Heart right ventricle (tissue), 16 donors: ENCODE measurements at places on chromosomes 7 and 10. TPM values are rescaled to one million over a fixed set of nuclear protein-coding genes. Genes with fewer than 3 reads are reported as not detected.

GRCh38 chr7:116439841-116440549, 59.5 kb upstream of the CAV2 start:
- H3K4me1 ChIP-seq: peaks cover 24% of the 10 kb centered on the region
- DNase-seq: no peak
- no peaks in the 10 kb centered on the region for H3K36me3 ChIP-seq

- H3K4me1 ChIP-seq: no peaks in the 10 kb centered on the region
- DNase-seq: no peak
- no peak overlapping the region for H3K4me3 ChIP-seq
- no peaks in the 10 kb centered on the region for H3K27me3 ChIP-seq
- H3K27ac ChIP-seq: no peak overlapping the region
- no peaks in the 10 kb centered on the region for H3K36me3 ChIP-seq
Observed at GRCh38 chr7:112635742-112636141, 154.5 kb downstream of the TMEM168 start.

TFR2 gene
- 0.57 TPM for total RNA-seq

GRCh38 chr10:81315026-81315425, 560.0 kb upstream of the NRG3 start:
- no peak overlapping the region for H3K27ac ChIP-seq
- DNase-seq: no peak
- no peaks in the 10 kb centered on the region for H3K4me1 ChIP-seq
- no peaks in the 10 kb centered on the region for H3K27me3 ChIP-seq
- no peaks in the 10 kb centered on the region for H3K36me3 ChIP-seq

- no peaks in the 10 kb centered on the region for H3K27me3 ChIP-seq
- DNase-seq: no peak
- no peak overlapping the region for H3K4me3 ChIP-seq
- H3K27ac ChIP-seq: no peak overlapping the region
- H3K36me3 ChIP-seq: no peaks in the 10 kb centered on the region
Observed at GRCh38 chr7:158362001-158362400, 225.6 kb downstream of the PTPRN2 start.

GRCh38 chr7:92994901-92995300, 122.9 kb downstream of the SAMD9 start:
- no peak overlapping the region for H3K4me3 ChIP-seq
- no peak for DNase-seq
- no peaks in the 10 kb centered on the region for H3K27me3 ChIP-seq
- H3K36me3 ChIP-seq: no peaks in the 10 kb centered on the region
- no peaks in the 10 kb centered on the region for H3K4me1 ChIP-seq

SERPINE1 gene
- 2.0 TPM for total RNA-seq

GRCh38 chr7:122423591-122423990, 119.0 kb upstream of the FEZF1 start:
- H3K4me3 ChIP-seq: no peak overlapping the region
- H3K4me1 ChIP-seq: no peaks in the 10 kb centered on the region

DNA sequence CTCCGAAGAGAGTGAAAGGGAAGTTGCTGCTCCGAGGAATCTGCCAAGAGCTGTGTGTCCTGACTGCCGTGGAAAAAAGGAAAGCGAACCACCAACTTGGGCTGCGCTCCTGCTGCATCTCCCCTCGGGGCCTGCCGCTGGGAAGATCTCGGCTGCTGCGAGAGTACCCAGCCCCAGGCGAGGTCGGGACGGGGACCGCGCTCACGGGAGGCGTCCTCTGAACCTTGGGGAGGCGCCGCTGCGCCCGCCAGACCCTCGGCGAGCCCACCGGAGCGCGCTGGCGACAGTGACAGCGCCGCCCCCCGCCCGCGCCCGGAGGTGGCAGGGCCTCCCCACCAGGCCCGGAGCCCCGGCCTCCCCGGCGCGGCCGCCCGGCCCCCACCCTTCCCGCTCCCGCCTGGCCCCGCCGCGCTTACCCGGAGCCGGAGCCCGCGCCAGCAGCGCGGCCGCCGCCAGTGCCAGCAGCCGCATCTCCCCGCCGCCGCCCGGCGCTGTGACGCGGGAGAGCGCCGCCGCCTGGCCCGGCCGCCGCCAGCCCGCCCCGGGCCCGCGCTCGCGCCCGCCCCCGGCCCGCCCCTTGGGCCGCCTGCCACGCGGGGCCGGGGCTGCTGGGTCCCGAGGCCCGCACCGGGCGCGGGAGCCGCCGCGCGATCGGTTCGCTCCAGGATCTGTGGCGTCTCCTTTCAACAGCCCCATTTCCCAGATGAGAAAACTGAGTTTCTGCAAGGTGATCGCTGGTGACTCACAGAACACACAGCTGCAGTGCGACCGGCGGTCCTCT, at the start of gene VSTM4:
Gene VSTM4 (minus strand): TSS at position 508 of the 781 bp plus-strand sequence. CDS start 37 bp downstream, at position 471.
- no peaks in the 10 kb centered on the region for H3K36me3 ChIP-seq
- H3K4me1 ChIP-seq: peaks cover 45% of the 10 kb centered on the region
- H3K27ac ChIP-seq: peak within 1 kb of the TSS; percentile 74
- H3K27me3 ChIP-seq: no peaks in the 10 kb centered on the region
- peak; percentile 68 for DNase-seq

STK17A gene
- 28.0 TPM for total RNA-seq

- no peak overlapping the region for H3K4me3 ChIP-seq
- DNase-seq: no peak
- no peak overlapping the region for H3K27ac ChIP-seq
Observed at GRCh38 chr10:80598951-80599350, 61.2 kb downstream of the SH2D4B start.

DNA sequence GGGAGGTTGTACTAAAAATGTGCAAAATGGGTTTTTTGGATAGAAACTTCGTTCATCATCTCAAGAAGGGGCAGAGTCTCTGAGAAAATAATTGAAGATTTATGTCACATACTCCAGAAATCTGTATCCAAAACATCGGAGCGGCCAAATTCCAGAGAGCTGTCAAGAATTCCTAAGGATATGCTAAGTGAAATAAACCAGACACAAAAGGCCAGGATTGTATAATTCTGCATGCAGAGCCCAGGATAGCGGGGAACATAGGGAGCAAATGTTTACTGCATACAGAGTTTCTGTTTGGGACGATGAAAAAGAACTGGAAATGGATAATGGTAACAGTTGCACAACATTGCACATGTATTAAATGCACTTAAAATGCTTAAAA, 224.2 kb upstream of the AUTS2 start:
- DNase-seq: no peak
- H3K36me3 ChIP-seq: no peaks in the 10 kb centered on the region
- H3K27me3 ChIP-seq: no peaks in the 10 kb centered on the region
- no peaks in the 10 kb centered on the region for H3K4me1 ChIP-seq

DNA sequence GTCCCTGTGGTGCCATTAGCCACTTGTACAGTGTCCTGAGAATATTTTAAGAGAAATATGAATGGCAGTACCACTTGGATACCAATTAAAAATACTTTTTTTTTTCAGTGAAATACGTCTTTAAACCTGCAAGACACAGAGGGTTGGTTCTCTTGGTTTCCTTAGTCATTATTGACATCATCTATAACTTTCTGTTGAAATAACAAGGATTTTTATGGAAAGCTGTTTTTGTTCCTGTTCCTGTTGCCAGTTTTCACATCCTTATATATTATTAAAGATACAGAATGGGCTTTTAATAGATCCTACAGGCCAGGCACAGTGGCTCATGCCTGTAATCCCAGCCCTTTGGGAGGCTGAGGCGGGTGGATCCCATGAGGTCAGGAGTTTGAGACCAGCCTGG, 579.9 kb downstream of the AUTS2 start:
- H3K36me3 ChIP-seq: no peaks in the 10 kb centered on the region
- no peak overlapping the region for H3K27ac ChIP-seq
- no peak overlapping the region for H3K4me3 ChIP-seq
- H3K27me3 ChIP-seq: no peaks in the 10 kb centered on the region
- no peak for DNase-seq

- H3K36me3 ChIP-seq: no peaks in the 10 kb centered on the region
- peak overlapping the region; percentile 30 for H3K4me3 ChIP-seq
- no peaks in the 10 kb centered on the region for H3K27me3 ChIP-seq
- peaks cover 3% of the 10 kb centered on the region for H3K4me1 ChIP-seq
Observed at GRCh38 chr10:113663142-113663541, 699 bp downstream of the NRAP start.

DNA sequence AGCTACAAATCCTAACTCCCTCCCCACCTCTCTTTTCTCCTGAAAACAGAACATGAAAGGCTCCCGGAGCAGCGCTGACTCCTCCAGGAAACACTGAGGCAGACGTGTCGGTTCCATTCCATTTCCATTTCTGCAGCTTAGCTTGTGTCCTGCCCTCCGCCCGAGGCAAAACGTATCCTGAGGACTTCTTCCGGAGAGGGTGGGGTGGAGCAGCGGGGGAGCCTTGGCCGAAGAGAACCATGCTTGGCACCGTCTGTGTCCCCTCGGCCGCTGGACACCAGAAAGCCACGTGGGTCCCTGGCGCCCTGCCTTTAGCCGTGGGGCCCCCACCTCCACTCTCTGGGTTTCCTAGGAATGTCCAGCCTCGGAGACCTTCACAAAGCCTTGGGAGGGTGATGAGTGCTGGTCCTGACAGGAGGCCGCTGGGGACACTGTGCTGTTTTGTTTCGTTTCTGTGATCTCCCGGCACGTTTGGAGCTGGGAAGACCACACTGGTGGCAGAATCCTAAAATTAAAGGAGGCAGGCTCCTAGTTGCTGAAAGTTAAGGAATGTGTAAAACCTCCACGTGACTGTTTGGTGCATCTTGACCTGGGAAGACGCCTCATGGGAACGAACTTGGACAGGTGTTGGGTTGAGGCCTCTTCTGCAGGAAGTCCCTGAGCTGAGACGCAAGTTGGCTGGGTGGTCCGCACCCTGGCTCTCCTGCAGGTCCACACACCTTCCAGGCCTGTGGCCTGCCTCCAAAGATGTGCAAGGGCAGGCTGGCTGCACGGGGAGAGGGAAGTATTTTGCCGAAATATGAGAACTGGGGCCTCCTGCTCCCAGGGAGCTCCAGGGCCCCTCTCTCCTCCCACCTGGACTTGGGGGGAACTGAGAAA, 30.4 kb downstream of the PFKFB3 start:
- H3K27me3 ChIP-seq: no peaks in the 10 kb centered on the region
- no peaks in the 10 kb centered on the region for H3K4me1 ChIP-seq
- peaks cover 8% of the 10 kb centered on the region for H3K36me3 ChIP-seq
- DNase-seq: no peak

GRCh38 chr7:29508608-29509007, 55.0 kb upstream of the PRR15 start:
- H3K36me3 ChIP-seq: no peaks in the 10 kb centered on the region
- H3K4me3 ChIP-seq: no peak overlapping the region
- no peaks in the 10 kb centered on the region for H3K27me3 ChIP-seq
- H3K4me1 ChIP-seq: peaks cover 4% of the 10 kb centered on the region

- H3K27ac ChIP-seq: no peak overlapping the region
- no peak for DNase-seq
- H3K27me3 ChIP-seq: no peaks in the 10 kb centered on the region
- H3K4me1 ChIP-seq: peaks cover 5% of the 10 kb centered on the region
Observed at GRCh38 chr7:82599895-82600294, 156.3 kb upstream of the CACNA2D1 start.

DNA sequence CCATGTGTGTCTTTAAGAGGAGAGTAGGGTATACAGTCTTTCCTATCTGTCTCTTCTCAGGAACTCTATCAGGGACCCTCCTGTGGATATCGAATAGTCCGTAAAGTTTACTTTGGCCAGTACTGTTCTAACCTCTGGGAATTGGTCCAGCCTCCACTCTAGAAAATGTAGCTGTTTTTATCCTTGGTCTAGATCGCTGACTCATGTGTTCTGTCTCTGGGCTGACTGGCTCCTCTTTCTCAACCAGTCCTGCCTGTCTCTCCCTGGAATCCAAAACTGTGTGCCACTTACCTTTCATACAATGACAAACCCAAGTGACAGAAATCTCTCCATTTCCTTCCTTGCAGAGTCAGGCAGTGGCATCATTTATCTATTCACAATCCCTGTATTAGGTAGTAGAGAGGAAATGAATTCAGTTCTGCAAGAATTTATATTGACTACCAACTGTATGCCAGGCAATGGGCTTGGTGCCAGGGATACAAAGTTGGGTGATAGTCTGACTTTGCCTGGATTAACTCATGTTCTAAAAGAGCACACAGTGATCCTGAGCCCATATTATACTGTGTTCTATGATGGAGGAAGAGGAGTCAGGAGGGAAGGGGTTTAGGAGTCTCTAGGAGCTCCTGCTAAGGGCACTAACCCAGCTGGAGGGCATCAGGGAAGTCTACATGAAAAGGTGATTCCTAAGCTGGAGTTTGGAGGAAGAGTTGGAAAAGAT, 232.7 kb downstream of the LRMDA start:
- DNase-seq: no peak
- no peaks in the 10 kb centered on the region for H3K27me3 ChIP-seq

- H3K4me3 ChIP-seq: no peak overlapping the region
- no peaks in the 10 kb centered on the region for H3K4me1 ChIP-seq
- H3K27me3 ChIP-seq: no peaks in the 10 kb centered on the region
Observed at GRCh38 chr10:108562105-108562504, 1361.2 kb downstream of the XPNPEP1 start.

CYP3A7 gene
- not detected for total RNA-seq

DNA sequence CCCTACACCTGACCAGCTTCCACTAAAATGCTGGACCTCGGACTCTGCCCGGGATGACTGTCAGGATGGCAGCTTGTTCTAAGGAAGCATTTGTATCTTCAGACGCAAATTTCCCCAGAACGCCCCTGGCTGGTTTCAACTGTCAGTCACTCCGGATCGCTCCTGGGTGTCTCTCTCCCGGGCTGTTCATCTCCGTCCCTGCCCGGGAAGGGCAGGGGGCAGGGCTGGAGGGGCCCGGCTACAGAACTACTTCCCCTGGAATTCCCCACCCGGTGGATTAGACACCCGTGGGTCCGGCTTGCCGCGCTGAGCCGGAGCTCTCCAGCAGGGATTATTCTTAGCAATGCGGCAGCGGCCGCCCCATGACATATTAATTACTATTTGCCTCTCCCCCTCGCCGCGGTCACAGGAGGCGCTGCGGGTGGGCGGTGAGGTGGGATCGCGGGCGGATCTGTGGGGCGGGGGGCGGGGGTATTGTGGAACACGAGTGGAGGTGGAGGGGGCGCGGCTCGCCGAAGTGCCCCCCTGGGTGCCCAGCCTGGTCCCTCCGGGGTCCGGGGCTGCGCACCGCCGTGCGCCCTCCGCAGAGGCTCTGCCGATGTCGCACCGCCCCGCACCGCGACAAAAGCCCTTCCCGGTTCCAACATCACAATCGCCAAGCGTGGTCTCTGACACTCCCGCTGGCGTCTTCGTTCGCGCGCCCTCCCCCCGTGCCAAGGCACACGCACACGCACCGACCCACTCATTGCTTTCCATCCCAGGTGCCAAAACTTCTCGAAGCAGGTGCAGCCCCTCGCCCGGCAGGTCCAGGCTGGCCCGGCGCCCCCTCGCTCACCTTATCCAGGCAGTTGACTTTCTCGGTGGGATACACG, 276.1 kb upstream of the NEBL start:
- no peaks in the 10 kb centered on the region for H3K36me3 ChIP-seq
- H3K4me1 ChIP-seq: no peaks in the 10 kb centered on the region
- peak; percentile 18 for DNase-seq
- peak overlapping the region; percentile 78 for H3K27ac ChIP-seq
- H3K4me3 ChIP-seq: peak overlapping the region; percentile 54

GRCh38 chr7:80374321-80374720, 137.5 kb downstream of the GNAT3 start:
- no peak for DNase-seq
- no peaks in the 10 kb centered on the region for H3K36me3 ChIP-seq
- no peak overlapping the region for H3K4me3 ChIP-seq
- H3K27ac ChIP-seq: no peak overlapping the region
- H3K4me1 ChIP-seq: peaks cover 9% of the 10 kb centered on the region
- no peaks in the 10 kb centered on the region for H3K27me3 ChIP-seq
